ENCODE measurements at places on chromosomes 13 and 19. TPM values are rescaled to one million over a fixed set of nuclear protein-coding genes. Genes with fewer than 3 reads are reported as not detected.

SPHK2 gene
- total RNA-seq, result 28.6 TPM

DNA sequence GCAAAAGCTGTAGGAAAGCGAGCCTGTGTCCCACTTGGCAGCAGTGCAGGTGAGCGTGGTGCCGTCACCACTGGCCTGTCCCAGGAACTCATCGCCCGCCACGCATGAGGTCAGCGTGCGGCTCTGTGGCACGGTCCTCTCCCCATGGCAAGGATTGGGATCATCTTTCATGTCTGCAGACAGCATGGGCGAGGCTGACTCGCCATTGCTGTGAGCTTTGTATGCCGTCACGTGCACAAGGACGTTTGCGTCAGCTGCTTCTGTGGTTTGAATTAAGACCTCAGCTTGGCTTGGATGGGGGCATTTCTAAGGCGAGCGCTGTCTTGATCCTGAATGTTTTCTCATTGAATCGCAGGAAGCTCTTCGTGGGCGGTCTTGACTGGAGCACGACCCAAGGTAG, 9.8 kb downstream of the DAZAP1 start:
- peak overlapping the region; percentile 99 for H3K27ac ChIP-seq
- H3K4me3 ChIP-seq, result peak overlapping the region; percentile 21
- no peak for DNase-seq
- peaks cover 48% of the 10 kb centered on the region for H3K4me1 ChIP-seq

GRCh38 chr13:28128926-28129325, 9.4 kb upstream of the PAN3 start:
- peak overlapping the region; percentile 2 for H3K27ac ChIP-seq
- no peak overlapping the region for H3K4me3 ChIP-seq
- no peaks in the 10 kb centered on the region for H3K36me3 ChIP-seq
- DNase-seq, result no peak
- H3K4me1 ChIP-seq, result peaks cover 7% of the 10 kb centered on the region
- H3K27me3 ChIP-seq, result no peaks in the 10 kb centered on the region

DNA sequence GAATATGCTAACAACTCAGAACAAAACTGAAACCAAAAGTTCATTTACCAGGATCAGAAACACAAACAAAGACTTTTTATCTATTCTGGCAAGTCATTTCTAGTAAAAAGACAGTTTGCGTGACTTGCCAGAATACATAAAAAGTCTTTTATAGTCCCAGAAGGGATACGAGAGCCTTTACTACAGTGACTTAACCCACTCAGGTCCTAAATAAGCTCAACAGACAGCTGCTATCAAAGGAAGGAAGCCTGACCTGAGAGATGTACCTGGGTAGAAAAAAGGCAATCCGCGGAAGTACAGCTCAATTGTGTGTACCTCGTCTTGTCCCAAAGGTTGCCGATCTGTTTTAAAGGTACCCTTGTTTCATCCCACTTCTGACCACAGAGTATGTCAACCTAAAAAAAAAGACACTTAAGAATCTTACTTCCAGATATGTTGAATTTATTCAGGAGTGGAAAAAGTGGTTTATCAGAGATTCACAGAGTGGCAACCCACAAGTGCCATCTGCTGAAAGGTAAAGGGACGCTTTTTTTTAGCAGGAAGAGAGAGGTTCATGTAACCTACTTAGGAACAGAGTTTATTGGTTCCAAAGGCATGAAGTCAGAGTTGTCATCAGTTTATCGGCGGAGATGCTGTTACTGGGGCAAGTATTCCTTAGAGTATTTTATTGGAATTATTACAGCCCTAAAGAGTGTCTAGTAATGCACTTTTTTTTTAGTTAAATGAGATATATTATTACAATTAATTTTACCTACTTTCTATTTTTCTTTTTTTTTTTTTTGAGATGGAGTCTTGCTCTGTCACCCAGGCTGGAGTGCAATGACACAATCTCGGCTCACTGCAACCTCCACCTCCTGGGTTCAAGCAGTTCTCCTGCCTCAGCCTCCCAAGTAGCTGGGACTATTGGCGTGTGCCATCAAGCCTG, 69.7 kb upstream of the C1QTNF9B start:
- DNase-seq, result no peak
- no peak overlapping the region for H3K27ac ChIP-seq
- H3K4me1 ChIP-seq, result peaks cover 20% of the 10 kb centered on the region
- H3K36me3 ChIP-seq, result no peaks in the 10 kb centered on the region
- peaks cover 2% of the 10 kb centered on the region for H3K27me3 ChIP-seq

Data from mesothelial cell of epicardium (in vitro differentiated cells).